Pons (tissue), 1 donor: ENCODE measurements at places on chromosomes 12 and 14.
A peak's percentile ranks its signal among the peaks of the same experiment; 100 is the strongest.

DNA sequence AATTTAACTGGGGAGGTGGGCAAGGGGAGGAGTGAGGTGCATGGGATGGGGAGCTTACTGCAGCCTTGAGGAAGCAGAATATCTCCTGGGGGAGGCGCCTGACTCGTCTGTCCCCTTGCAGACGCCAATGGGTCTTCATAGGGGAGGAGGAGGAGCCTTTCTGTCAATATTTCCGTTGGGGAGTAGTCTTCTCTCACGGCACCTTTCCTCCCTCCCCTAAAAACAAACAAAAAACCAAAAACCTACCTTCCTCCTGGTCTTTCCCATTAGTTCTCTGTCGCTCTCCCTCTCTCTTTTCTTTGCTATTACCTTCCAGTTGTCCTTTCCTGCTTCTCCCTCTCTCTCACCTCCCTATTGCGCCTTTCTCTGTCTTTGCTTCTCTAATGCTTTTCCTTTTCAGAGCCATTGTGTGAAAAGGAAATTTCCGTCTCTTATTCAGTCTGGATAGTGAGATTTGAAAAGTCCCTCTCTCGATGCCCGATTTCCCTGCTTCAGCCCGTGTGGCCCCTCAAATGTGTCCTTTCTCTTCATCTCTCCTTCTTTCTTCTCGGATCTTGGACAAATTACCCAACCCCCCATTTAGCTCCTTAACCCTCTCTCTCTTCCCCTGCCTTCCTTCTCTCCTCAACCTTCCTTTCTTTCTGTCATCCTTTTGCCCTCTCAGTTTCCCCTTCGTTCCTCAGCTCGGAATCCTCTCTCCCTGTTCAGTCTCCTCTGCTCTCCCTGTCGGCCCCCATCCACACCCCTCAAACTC is 5.9 kb downstream of the GPR84 start:
- peak; percentile 52 for DNase-seq

- peak; percentile 58 for DNase-seq
These were observed 62.2 kb downstream of the GNG2 start for GRCh38 chr14:51922624-51923023.

GRCh38 chr12:130429656-130430505 is 92.2 kb downstream of the PIWIL1 start:
- DNase-seq: no peak

DNA sequence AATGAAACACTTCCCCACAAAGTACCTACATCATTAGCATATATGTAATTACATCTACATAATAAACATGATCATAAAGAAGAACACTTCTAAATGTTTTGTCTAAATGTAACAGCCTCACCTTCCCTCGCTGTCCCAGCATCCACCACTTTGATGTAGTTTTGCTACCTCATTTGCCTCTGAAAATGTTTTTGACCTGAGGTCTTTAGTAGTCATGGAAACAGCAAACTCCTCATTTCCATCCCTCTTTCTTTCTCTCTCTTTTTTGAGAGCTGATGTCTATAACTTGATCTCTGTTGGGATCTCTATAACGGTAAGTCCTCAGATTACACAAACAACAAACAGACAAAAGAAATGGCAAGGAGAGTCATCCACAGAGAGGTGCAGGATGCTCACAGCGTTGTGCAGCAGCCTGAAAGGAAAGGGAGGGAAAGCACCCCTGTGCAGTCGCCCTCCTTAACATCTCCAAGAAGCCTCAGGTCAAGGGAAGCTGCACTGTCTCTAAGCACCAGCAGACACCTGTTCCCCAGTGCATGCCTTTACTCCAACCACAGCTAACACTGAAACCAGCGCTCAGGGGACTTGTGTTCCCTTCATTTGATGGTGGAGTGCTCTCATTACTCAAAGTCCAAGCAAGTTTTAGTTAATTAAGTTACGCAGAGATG is 268.7 kb downstream of the TMEM132D start:
- no peak for DNase-seq

GRCh38 chr12:108143144-108143543 is 14.1 kb downstream of the WSCD2 start:
- no peak for DNase-seq

- DNase-seq: no peak
These were observed 259.2 kb downstream of the CPNE8 start for GRCh38 chr12:38646146-38646545.

DNA sequence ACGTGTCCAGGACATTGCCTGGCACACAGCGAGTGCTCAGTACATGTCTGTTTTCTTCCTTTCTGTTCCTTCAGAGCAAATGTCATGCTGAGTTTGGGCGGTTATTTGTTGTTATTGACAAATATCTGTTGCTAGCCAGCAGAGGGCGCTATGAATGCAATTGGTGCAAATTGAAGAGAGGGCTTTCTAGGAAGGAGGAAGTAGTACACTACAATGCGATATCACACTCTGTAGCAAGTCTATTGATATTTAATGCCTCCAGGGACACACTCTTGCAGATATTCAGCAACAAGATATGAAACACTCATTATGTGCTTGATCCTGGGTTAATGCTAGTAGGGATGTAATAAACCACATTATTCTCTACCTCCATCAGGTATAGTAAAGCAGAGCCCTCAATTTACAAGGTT is 267.3 kb upstream of the SRRM4 start:
- DNase-seq: peak; percentile 69

- no peak for DNase-seq
These were observed 9.4 kb downstream of the KRT80 start for GRCh38 chr12:52182384-52182783.

DNA sequence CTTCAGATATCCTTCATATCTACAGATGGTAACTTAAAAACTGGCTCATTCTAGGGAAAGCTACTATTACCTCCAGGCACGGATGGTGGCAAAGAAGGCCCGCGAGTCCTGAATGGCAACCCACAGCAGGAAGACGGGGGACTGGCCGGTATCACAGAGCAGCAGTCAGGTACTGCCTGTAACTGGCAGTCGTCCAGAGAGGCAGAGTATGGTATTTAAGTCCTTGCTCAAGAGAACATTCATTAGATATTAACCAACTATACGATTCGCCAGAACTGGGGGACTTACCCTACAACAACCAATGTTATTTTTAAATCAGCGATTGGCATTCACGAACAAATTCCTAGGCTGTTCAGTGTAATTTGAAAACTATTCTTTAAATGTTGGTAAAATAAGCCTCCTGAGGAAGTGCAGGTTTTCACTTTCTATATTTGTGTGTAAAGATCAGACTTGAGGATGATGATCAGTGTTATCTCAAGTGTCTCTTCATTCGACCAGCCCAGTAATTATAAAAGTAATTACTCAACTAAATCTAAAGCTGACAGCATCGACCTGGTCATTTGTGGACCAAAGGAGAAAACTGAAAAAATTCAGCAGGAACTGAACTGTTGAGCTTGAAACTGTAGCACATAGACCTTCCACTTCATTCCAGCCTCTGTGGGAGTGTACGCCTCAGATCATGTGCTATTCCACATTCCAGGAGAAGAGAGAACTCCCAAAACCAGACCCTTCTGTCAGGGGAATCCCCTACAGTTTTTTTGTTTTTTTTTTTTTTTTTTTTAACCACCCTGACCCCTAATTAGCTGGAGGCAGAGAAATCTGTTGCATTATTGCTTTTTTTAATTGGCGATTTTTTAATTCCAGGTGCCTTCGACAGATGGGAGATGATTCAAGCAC is 75.6 kb downstream of the ESR2 start:
- no peak for DNase-seq

DNA sequence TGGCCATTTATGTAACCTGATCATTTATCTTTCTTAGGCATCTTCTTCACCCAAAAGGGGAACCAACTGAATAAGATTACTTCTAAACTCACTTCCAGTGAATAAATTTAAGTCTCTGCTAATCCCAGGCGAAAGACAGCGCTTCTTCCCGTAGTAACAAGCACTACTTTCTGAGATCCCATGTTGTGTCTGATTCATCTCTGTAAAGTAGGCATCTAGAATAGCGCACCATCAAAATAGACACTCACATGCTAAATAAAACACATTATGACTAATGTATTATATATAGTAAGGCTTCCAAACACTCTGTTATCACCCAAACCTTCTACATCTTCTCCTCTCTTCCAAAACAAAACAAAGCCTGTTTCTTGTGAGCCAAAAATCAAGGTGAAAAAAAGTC is 15.1 kb downstream of the GTF2A1 start:
- no peak for DNase-seq

DNA sequence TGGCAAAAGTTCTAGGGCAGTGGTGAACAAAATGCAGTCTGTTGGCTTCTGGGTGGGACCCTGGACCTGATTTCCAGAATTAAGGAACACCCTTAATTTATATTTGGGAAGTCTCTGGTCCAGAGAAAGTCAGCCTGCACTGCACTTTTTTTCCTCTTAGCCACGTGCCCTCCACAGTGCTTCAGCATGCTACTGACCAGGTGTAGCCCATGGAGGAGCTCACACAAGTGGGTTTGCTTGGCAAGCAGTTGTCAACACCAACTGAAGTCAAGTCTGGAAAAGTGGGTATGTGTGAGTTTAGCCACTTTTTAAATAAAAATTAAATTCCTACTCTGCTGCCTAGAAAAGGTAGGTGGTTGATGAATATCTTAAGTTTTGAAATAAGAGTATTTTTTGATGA is 111.3 kb downstream of the DAAM1 start:
- no peak for DNase-seq

DNA sequence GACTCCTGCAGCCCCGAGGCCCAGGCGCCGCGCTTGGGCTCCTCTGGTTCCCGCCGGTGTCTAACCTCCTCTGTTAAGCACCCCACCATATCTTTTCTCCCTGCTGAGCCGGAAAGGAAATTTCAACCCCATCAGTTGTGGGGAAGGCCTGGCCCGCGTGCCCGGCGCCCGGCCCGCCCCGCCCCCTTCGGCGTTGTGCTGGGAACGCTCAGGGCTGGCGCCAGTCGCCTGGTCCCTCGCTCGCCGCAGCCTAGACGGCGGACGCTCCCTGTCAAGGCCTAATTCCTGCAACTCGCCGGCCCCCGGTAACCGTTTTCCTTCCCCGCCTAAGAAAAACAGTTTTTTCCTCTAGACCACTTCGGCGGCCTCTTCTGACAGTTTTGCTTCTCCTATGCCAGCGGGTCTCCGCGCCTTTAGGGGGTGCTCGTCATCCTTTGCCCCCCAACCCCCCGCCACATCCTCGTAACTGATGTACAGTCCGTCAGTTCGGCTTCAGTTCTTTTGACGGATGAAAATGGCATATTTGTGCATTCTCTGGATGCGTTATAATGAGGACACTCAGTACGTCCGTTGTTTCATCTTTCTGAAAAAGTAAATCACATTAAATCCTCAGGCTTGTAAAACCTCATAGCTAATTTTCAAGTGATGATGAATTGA is 506 bp upstream of the NAP1L1 start:
- peak; percentile 74 for DNase-seq

DNA sequence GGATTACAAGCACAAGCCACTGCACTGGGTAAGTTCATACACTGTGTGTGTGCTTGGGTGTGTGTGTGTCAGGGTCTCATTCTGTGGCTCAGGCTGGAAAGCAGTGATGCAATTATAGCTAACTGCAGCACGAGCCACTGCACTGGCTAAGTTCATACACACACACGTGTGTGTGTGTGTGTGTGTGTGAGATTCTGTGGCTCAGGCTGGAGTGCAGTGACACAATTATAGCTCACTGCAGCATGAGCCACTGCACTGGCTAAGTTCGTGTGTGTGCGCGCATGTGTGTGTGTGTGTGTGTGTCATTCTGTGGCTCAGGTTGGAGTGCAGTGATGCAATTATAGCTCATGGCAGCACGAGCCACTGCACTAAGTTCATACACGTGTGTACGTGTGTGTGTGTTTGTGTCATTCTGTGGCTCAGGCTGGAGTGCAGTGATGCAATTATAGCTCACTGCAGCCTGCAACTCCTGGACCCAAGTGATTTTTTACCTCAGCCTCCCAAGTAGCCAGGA is 85.4 kb downstream of the HECTD1 start:
- no peak for DNase-seq

DNA sequence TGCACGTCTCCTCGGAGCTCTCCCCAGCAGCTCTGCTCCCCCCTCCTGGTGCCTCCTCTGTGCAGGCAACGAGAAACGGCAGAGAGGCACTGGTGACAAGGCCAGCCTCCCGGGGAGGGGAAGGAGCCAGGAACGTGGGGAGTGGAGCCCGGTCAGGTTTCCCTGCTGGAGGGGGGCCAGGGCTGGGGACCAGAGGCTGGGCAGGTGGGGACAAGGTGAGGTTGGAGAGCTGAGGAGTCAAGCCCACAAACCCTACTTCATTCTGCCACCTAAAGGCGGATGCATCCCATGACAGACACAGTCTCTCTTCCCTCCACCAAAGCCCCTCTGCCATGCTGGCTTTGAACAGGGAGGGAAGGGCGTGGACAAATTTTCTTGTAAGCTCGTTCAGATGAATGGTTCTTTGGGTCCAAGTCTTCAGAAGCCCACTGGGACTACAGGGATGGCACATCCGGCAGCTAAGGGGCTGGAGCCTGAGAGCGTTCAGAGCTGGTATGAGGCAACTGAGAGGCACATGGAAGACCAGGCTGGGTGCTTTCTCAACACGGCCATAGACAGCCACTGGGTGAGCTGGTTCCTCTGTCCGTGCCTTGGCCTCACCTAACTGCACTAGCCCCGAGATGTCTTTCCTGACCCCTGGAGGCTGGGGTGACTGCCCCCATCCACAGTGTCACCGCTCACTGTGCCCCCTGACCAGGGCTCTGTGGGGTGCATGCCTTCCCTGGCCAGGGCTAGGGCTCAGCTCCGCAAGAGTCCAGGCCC is 105.9 kb downstream of the RBM19 start:
- DNase-seq: no peak
